ENCODE measurements at places on chromosomes 11 and 22. TPM values are rescaled to one million over a fixed set of nuclear protein-coding genes. Genes with fewer than 3 reads are reported as not detected.

Gene TIMP3
- 560 TPM for total RNA-seq

DNA sequence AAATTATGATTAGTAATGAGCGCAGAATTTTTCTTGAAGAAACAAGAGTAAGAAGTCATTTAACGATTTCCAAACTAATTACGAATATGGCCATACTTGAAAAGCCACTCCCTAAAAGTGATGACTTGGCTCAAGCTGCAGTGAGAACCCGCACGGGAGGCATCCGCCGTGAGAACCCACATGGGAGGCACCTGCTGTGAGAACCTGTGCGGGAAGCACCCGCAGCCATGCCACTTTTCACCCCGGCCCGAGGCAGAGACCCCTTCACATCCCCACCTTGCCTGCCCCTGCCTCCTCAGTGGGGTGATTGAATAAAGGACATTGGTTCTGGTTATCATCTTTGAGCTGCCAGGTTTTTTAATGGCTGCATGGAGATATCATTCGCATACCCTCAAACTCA is 89.7 kb downstream of the BRD1 start:
- no peak for ATAC-seq

Gene GAL
- 2.9 TPM for total RNA-seq

Gene F2
- total RNA-seq: 0.62 TPM

GRCh38 chr22:19440411-19441195 is 6.9 kb downstream of the C22orf39 start:
- ATAC-seq: no peak

Gene KRTAP5-9
- not detected for total RNA-seq

Gene BTG4
- total RNA-seq: not detected
